AML-193 (cell line): ENCODE measurements at places on chromosomes 5 and 9.

DNA sequence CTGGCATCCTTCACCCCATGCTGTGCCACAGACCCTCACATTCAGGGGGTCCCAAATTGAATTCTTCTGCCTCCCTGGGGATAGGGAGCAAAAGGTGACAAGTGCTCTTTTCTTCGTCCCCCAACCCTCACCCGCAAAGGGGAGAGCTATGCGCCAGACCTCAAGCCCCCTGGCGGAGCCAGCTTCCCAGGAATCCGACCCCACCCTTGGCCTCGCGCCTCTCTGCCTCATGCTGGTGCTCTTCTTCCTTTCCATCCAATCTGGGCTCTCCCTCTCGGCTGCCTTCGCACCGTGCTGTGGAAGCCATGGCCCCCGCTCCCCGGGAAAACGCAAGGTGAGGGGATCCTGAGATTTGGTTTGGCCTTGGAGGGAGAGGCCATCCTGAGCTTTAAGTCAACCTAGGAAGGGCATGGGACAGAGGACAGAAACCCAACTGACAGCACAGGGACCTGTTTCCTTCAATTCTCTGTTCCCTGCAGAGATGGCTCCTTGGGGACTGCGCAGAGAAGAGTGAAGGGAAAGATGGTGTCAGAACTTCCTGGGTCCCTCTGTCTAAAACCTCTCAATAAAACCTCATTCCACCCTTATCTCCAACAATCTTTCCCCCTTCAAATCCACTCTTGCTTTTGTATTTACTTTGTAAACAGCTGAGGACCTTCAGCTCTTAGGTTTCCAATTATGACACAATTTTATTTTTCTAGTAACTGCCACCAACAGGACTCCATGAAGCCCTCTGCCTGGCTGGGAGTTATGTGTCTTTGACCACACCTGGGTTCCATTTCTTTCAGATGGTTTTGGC is 36.3 kb upstream of the CRB2 start:
- no peak for DNase-seq

GRCh38 chr9:88829276-88829675 is 162.0 kb upstream of the S1PR3 start:
- DNase-seq: no peak

GRCh38 chr9:87875831-87876545 is 6.7 kb upstream of the SPATA31E1 start:
- DNase-seq: no peak

DNA sequence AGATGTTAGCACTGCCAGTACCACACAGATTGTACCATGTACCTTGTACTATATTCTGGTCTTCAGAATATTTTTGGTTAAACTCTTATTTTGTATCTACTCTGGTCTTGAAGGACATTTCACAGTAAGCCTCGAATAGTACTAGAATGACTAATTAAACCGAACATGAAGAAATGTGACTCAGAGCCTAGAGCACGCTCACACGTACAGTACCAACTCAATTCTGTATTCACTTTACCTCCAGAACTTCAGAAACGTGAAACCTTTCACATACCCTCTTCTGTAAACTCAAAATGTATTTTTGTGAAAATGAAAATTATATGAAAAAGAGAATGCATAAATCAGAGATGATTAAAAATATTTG is 112.8 kb downstream of the MVB12B start:
- no peak for DNase-seq

DNA sequence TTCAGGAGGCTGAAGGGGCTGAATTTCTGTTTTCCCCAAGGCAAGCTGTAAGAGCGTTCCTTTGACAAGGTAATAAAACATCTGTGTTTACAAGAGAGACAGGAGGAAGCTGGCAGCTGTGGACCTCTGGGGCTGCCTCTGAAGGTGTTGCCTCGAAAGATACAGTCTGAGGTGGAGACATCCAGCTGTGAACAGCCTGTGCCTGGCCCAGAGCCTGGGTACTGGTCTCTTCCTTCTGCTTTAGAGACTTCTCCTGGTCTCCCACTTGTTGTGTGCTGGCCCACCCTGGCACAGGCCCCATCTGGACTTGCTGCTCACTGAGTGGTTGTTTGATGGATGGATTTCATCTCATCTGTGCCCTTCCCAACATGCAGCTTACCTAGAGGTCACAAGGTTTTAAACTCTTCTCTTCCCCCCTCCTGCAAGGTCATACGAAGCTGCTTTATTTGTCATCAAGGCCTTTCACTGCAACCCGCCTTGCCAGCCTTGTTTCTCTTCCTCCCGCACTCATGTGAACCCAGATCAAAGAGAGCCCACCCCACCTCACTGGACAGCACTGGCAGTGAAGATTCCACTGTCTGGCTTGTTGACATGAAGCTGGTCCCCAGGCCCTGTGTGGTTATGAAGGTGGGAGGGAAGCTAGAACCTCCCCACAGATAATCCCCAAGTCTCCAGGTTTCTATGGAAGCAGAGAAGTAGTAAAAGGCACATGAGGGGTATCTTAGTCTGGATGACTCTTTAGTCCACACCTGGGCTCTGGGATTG is 35.0 kb upstream of the ALDH1B1 start:
- DNase-seq: no peak

DNA sequence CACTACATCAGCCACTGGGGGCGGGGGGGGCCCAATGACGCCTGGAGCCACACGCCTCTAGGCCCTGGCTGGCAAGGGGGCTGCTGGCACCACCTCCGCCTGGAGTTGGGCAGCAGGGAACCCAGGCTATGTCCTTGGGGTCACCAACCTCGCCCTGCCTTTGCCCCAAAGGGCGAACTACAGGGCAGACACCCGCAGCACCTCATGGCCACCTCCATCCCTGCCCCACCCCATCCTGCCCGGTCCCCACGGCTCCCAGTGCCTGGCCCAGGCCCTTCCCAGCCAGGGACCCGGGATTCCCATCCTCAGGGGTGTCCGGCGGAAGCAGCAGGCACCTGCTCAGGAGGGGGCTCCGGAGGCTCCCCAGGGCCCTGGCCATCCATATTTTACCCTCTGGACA is 37.0 kb downstream of the NACC2 start:
- DNase-seq: no peak

- no peak for DNase-seq
Observed at GRCh38 chr5:107672211-107673038, 1.7 kb upstream of the EFNA5 start.

GRCh38 chr9:117938086-117938485 is 233.9 kb downstream of the TLR4 start:
- DNase-seq: no peak

GRCh38 chr5:36878392-36879082 is 2.0 kb downstream of the NIPBL start:
- no peak for DNase-seq

DNA sequence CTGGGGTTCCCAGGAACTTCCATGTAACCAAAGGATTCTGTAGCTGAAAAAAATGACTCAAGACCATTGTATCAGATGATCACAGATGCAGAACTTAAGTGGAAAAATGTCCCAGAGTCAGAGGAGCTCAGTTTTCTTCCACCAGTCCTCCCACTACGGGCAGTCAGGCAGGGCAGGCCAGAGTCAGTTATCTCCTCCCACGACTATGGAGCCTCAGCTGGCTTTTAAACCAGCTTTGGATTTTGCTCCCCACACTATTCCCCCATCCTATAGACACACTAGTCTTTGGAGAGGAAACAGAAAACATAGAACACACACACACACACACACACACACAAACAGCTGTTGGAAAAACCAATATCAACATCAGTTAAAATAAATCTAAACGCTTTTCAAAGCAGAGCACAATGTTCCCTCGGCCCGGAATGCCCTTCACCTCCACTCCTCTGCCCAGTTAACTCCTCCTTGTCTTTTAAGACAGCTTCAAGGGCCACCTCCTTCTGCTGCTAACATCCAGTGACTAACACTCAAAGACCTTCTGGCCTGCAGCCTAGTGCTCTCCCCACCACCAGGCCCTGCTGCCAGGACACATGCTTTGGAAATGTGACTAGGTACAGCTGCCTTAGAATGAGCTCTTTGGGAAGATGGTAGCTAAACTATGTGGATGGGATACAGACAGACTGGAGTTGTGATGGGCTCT is 56.8 kb downstream of the NIPAL4 start:
- DNase-seq: no peak

- no peak for DNase-seq
Observed at GRCh38 chr9:16458696-16459420, 411.6 kb downstream of the BNC2 start.

GRCh38 chr9:38418366-38418765 is 5.9 kb downstream of the IGFBPL1 start:
- no peak for DNase-seq

DNA sequence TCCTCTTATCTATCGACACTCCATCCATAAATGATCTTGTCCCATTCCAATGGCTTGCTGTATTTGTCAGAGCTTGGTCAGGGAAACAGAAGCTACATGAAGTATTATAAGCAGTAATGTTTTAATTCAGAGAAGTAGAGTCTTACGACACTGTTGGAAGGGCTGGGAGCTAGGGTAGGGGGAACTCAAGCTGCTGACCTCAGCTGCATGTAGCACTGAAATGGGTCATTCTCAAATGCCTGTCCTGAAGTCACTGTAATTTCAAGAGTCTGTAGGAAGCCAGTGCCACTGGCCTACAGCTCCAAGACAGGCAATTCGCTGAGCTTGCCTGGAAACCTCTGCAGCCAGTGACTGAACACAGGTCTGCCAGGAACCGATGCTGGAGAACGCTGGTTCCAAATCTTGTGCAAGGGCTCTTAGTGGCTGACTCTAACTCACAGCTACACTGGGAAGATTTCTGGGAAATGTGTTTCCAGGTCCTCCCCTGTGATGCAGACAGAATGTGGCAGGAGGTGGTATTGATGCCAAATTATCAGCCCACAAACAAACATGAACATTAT is 532.4 kb downstream of the CCDC171 start:
- DNase-seq: no peak

- no peak for DNase-seq
Observed at GRCh38 chr5:142617416-142618129, 68.3 kb downstream of the FGF1 start.

GRCh38 chr9:92181296-92181695 is 66.1 kb upstream of the SPTLC1 start:
- no peak for DNase-seq

GRCh38 chr5:80142996-80143395 is 107.8 kb downstream of the THBS4 start:
- DNase-seq: no peak

GRCh38 chr9:76562511-76562911 is 103.5 kb downstream of the GCNT1 start:
- DNase-seq: peak; percentile 73

DNA sequence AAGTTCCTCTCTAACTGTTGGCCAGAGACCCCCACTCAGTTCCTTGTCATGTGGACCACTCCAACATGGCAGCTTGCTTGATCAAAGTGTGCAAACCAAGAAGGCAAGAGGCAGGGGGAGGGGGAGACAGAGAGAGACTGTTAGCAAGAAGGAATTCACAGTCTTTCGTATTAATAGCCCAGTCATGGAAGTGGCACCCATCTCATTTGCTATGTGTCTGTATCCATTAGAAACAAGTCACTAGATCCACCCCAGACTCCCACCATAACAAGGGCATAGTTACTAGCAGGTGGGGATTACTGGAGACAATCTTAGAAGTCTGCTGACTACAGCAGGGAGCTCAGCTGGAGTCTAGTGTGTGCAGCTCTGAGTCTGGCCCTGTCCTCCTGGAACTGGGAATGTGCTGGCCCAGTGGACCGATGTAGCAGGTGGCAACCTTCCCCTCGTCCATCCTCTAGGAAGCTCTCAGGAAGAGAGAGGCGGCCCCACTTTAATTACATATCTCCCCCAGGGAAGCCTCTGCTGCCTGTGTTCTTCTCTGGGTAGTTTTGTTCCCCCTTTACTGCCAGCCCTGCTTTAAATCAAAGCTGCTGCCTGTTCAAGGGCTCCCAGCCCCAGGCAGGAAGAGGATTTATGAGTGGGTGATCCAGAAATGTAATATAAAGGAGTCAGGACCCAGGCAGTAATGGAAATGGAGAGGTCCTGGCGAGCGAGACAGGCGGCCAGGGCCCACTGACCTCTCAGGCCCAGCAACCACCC is 47.8 kb upstream of the ALDH1B1 start:
- DNase-seq: no peak

DNA sequence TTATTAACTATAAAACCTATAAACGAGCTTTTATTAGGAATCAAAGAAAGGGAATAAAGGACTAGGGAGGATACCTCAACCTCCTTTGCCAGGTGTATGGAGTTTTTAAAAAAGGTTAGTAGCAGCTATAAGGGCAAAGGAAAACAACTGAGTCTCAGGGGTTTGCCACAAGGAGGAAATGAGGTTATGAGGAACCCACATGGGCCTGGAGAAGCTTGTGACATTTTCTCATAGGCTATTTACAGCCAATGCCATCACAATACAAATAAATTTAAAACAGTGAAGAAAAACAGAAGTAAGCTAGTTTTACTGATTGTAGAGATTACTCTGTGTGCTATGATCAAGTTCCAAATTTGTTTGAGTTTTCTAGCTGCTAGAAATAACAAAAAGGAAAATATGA is 92.6 kb downstream of the CDKN2A start:
- peak; percentile 19 for DNase-seq

GRCh38 chr5:56426693-56427092 is 193.6 kb upstream of the ANKRD55 start:
- DNase-seq: no peak

DNA sequence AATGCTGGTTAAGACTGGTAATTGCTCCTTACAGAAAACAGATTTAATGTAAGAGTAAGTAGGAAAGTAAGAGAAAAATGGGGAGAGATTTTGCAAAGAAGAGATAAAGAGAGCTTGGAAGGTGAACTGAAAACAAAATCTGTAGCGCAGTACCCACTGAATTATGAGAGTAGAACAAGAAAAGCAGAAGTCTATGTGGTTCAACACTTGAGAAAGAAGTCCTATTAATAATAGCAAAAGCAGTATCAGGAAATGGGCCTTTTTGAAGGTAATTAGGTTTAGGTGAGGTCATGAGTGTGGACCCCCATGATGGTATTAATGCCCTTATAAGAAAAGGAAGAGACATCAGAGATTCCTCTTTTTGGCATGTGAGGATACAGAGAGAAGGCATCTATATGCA is 460.6 kb downstream of the CETN3 start:
- no peak for DNase-seq

DNA sequence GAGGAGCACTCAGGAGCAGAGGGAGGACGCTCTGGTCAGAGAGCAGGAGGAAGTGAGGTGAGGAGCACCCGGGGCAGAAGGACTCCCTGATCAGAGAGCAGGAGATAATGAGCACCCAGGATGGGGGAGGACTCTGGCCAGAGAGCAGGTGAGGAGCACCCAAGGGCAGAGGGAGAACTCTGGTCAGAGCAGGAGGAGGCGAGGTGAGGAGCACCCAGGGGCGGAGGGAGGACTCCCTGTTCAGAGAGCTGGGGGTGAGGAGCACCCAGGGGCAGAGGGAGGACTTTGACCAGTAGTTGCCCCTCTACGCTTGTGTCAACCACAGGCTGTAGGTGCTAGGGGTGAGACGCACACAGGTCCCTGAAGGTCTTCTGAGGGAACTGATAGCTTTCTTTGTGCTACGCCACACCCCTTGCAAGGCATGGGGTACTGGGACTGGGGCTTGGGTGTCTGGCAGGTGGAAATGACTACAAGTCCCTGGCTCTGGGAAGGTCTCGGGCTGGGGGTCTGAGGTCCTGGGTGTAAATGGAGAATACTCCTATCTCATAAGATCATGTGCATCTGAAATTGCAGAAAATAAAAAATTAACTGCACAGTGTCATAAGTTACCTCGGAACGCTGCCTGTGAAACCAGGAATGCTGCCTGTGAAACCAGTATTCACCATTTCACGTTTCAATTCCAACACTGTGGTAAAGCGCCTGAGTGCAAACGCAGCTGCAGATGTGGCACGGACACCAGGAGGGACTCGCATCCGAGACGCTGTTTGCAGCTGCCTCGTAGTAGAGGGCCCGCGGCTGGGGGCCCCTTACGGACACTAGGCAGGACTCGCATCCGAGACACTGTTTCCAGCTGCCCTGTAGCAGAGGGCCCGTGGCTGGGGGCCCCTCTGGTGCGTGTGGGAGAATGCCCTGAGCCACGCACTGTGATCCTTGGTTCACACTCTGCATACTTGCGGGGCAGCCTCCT is 27.0 kb upstream of the SLC6A3 start:
- DNase-seq: no peak
